Activated CD4-positive, alpha-beta T cell treated with anti-CD3 and anti-CD28 coated beads, Interleukin-2, amount 50 U/mL, for 4 hours (primary cell): ENCODE measurements at places on chromosomes 3 and 15.

DNA sequence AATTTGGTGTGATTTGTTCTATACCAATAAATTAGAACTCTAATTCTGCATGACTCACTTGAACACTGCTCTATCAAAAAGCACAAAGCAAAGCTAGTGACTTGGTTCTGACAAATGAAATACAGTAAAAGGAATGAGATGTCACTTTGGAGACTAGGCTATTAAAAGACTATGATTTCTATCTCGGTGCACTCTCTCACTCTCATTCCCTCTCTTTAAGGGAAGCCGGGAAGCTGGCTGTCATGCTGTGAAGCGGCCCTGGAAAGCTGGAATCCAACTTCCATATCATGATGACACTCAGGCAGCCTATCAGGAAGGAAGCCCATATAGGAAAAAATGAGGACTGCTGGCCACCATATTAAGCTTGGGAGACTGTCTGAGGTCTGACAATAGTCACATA lies 590.1 kb upstream of the CBLB start:
- no peak for DNase-seq

DNA sequence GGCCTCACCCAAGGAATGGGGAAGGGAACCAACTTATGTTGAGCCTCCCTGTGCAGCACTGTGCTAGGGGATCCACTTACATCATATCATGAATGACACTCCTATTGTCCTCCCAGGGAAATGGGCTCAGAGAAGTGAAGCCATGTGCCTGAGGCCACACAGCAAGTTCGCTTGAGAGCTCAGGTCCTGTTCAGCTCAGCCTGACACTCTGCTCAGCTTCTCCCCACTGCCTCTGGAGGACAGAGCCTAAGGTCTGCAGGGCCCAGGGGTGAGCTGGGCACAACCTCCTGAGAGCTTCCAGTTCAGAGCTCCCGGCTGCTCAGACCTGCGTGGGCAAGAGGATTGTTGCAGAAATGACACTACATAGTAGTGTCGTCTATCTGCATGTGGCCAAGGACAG lies 76.0 kb upstream of the SEC13 start:
- DNase-seq: no peak

- no peak for DNase-seq
Observed at GRCh38 chr3:44041726-44042125, 200.0 kb upstream of the TOPAZ1 start.

- DNase-seq: no peak
Observed at GRCh38 chr3:197019021-197019420, 10.6 kb downstream of the MELTF start.

DNA sequence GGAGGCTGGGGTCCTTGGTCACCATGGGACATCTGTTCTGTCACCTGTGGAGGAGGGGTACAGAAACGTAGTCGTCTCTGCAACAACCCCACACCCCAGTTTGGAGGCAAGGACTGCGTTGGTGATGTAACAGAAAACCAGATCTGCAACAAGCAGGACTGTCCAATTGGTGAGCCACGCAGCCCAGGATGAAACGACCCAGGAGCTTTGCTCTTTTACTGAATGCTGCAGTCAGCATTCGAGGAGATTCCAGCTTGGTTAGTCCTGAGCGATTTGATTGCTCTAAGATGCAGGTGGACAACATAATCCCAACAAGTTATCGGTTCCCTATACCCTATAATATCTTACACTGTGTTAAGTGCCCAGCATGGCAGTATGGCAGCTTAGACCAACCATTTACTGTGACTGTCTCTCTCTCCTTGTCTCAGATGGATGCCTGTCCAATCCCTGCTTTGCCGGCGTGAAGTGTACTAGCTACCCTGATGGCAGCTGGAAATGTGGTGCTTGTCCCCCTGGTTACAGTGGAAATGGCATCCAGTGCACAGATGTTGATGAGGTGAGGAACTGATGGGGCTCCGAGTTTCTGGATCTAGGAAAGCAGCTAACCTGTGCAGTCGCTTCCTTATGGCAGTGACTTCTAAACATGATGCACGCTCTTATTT lies 7.8 kb downstream of the THBS1 start:
- no peak for DNase-seq

DNA sequence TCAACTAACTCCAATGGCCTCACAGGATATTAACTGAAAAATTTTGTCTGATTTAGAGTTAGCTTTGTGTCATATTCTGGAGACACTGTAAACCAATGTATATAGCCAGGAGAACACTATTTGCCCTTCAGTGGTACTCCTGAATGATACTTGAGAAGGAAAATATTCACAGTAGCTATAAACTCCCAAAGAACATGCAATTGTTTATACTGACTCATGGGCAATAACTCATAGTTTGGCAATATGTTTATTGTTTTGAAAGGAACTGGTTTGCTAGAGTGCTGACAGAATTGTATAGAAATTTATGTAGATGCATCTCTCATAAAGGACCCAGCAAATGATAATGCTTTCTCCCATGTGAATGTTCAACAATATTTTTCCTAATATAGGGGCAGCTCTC lies 537.6 kb downstream of the PLOD2 start:
- no peak for DNase-seq

- no peak for DNase-seq
Observed at GRCh38 chr3:89576417-89576816, 469.0 kb downstream of the EPHA3 start.

DNA sequence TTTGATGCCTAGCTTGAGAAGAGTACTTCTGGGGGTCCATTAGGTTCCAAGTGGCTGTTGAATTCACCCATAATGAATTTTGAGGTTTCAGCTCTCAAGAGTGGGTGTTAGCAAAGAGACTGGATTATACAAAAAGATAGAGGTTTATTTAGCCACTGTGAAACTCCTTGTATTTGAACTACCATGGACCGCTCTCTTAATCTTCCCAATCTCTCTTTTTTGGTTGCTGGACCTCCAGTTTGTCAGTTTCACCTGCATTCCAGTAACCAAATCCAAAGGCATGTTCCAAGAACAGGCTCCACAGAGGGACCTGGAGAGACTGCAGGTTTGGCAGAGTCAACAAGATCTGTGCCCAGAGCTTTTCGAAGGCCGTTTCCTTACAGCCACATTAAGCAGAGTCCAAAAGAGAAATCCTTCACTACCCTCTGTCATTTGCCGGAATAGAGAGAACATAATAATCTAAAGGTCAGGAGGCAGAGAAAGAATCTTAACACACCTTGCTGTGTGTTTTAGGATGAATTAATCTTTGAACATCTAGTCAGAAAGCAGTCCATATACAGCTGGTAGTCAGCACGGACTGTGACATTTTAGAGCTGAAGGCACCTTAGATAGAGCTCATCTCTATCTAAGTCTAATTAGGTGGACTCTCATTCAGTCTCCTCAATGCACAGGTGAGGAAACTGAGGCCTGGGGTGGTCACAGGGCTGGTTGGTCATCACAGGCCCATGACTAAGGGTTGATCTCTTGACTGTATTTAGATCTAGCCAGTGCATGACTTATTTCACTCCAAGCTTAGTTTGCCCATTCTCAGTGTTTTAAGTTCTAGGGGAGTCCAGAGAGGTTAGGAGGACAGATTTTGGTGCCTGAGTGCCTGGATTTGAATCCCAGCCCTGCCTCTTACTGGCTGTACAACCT lies 1.3 kb downstream of the ABHD2 start:
- DNase-seq: no peak

DNA sequence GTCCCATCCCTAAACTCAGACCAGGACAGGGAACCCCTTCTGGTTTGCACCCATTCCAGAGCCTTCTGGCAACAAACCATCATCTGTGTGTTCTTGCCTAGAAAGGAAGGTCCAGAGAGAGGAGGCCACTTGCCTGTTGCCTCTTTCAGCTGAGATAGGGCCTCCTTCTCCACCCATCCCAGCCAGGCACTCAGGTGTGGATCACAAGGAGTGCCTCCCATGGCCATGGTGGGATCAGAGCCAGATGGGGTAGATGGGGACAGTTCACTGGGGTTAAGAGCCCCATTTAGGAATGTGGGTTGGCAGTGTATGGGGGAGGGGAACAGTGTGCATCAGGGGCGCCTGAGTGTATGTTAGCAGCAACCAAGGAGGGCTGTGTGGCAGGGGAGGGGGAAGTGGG lies 8.9 kb upstream of the CTDSPL start:
- no peak for DNase-seq

DNA sequence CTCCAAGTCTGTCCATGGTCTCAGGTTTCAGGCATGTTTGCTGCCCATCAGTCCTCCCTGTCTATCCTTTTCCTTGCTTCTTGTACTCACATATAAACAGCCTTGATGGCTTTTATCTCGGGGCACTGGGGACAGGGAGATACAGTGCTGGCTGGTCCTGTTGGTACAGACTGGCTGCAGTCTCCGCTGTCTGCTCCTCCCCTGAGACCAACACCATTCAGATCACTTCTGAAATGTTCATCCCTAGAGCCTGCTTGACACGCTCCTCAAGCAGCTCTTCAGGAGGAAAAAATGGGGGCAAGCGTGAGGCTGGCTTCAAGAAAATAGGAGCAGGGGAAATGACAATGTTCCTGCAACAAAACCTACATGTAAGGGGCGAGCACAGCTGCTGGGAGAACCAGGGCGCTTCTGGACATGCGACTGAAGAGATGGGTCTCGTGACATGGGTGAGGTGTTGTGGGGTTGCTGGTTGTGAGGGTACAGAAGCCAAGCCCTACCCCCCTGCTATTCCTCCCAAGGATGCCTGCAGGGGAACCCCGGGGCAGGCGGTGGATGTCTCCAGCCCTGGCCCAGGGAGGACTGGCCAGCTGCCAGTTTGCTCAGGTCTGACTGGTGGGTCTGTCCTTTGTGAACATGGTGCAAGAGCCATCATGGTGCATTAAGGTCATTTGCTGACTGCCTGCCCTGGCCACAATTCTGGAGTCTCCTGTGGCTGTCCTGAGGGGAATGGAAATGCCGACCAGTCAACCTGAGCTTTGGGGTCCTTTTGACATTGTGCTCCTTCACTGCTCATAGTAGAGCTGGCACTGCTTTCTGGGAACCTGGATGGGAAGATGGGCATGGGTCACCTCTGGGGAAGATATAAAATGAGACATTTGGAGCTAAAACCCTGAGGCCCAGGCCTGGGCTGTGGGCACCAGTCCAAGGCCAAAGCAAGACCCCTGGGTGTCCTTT lies 40.1 kb downstream of the KY start:
- no peak for DNase-seq

DNA sequence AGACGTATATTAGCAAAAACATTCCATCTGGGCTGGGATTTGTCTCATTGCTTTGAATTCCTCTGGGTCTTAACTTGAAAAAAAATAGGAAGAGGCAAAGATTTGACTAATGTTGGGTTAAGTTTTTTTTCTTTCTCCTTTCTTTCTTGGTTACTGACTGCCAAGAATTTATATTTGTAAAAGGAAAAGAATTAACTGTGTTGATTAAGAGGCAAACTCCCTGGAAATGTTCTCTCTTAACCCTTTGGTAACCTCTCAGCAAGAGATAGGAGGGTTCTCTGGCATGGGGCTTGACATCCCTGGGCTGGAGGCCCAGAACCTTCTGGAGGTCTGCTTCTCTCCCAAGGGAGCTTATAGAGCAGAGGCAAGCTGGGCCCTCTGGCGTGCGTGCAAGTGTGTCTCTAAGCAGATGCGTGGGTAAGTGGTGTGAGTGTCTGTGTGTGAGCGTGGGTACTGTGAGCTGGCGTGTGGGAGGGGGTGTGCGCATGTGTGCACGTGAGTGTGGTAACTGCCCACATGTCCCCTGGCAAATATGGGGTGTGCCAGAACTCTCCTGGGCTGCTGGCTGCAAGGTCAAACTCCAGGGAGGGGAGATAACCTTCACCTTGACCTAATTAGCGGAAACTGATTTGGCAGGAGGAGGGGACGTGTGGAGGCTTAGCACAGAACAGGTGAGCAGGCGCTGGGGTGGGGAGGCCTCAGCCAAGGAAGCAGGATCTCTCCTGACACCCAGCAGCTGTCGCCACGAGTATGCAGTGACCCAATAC lies 49.4 kb upstream of the MAGEF1 start:
- no peak for DNase-seq

GRCh38 chr3:66816090-66816761 lies 181.9 kb upstream of the KBTBD8 start:
- DNase-seq: no peak

DNA sequence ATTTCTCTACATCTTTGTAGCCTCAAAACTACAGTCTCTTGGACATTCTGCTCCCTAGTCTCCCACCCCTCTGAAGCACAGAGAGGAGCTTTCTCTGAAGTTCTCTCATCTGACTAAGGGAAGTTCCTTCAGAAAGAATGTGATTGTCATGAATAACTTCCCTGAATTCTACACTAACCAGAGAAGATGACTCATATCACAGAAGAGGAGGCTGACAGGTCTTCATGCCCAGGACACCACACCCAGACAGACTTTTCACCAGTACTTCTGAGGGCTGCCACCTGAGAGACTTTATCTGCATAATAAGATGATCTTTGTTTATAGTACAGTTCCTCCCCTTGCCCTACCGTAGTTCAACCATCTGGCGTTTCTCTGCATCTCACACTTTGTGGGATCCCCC lies 52.8 kb downstream of the CDIN1 start:
- no peak for DNase-seq

DNA sequence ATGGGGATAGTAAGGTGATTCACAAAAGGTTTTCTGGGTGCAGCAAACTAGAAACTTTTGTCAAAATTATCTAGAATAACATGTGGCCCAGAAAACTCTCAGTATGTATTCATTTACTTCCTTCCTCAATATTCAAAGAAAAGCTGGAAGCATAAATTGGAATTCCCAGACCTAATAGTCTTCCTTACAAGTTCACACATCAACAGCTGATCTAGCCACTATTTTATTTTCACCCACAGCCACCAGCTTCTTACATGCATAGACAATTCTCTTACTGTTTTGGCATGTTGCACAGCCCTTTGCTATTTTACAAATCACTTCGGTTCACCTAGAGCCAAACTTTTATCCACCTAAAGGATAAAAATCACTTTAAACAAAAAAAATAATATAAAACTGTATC lies 647.8 kb upstream of the CCDC54 start:
- no peak for DNase-seq

DNA sequence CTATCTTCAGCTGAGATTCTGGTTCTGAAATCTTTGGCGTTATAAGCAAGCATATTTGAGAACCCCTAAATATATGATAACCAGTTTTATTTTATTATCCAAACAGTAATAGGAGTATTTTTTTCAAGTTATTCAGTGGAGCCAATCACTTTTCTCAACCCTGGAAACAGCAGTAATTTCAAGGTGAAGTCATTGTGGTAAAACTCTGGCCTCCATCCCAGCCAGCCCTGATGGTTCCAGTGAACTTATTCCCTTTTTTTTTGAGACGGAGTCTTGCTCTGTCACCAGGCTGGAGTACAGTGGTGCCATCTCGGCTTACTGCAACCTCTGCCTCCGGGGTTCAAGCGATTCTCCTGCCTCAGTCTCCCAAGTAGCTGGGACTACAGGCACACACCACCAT lies 545.4 kb upstream of the IL12A start:
- DNase-seq: no peak

DNA sequence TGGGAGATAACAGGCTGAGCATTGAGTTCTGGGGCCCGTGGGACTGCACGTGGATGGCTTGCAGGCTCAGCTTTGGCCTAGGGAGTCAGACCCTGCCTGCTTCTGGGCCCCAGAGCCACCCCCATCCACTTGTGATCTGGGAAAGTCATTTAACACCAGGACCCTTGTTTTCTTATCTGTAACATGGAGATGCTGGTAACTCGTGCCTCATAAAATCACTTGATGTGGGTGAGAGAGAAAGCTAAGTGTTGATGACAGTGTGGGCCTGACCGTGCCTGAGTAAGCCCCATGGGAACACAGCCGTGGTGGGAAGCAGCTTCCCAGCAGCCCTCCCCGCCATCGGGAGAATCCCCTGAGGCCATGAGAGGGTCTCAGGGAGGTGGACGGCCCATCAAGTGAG lies 378.1 kb downstream of the GABRB3 start:
- no peak for DNase-seq
